ENCODE measurements at places on chromosomes 5 and 9.
A peak's percentile ranks its signal among the peaks of the same experiment; 100 is the strongest.

GRCh38 chr5:86526811-86527348 lies 90.9 kb upstream of the COX7C start:
- DNase-seq, result no peak

DNA sequence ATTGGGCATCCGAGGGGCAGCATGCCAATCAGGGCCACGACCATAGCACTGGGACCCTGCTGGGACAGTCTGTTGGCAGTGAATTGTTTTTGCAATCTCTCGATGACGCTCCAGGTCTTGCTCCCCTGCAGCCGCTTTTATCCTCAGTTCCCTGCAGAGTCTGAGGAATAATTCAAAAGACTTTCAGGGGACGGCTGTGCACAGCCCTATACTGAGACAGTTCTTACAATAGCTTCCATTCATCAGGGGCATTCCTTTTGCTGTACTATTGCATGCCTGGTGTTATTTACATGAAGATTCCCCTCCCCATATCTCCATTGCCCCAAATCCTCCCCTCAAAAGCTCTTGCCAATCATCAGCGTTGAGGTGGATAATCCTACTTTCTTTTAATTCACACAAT lies 163.3 kb upstream of the WWC1 start:
- DNase-seq, result no peak

- peak; percentile 1 for DNase-seq
Measured at GRCh38 chr5:163661360-163661759, 155.9 kb downstream of the MAT2B start.

- no peak for DNase-seq
Measured at GRCh38 chr5:179409806-179410205, 64.5 kb upstream of the ADAMTS2 start.

Measured in suppressor macrophage (primary cell).